ENCODE measurements at places on chromosomes 12 and 14.

DNA sequence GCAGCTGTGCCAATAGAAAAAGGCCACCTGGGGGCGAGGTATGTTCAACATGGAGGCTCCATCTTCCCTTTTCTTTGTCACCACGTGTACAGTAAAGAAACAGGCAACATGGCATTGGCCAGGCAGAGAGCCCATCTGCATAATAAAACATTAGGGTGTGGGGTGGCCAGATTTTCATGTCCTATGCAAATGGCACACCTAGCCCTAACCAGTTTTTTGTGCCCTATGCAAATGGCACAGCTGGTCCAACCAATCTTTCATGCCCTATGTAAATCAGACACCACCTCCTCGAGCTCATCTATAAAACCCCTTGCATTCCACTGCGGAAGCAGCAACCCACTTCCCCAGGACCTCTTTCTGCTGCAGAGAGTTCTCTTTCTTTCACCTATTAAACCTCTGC lies 149.1 kb upstream of the RGS6 start:
- DNase-seq, result no peak

- DNase-seq, result peak; percentile 64
Measured at GRCh38 chr12:51922762-51923505, 15.6 kb downstream of the ACVRL1 start.

- no peak for DNase-seq
Measured at GRCh38 chr14:101197595-101198397, 294.3 kb upstream of the RTL1 start.

DNA sequence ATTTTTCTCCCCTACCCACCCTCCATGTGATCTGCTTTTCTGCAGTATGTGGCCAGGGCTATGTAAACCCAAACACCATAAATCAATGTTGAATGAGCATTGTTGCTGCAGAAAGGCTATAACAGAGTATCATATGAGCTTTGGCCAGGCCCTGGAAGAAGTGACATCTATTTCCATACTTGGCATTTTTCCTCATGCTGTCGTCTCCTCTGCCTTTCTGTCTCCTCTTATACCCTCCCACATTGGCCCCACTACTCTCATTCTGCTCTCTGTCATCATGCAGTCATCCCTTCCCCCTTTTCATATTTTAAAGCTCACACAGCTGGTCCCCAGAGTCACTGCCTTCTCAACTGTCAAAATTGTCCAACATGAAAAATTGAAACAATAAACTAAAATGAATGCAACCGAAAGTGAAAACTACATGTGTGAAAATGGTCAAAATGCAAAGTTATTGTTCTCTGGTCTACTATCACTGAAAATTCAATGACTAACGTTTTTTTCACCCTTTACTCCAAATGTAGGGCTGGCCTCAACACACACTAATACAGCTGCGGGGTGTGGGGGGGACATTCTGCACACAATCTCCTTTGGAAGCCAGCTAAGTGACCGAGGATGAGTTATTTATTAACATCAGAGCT lies 290.7 kb upstream of the TMPO start:
- DNase-seq, result no peak

DNA sequence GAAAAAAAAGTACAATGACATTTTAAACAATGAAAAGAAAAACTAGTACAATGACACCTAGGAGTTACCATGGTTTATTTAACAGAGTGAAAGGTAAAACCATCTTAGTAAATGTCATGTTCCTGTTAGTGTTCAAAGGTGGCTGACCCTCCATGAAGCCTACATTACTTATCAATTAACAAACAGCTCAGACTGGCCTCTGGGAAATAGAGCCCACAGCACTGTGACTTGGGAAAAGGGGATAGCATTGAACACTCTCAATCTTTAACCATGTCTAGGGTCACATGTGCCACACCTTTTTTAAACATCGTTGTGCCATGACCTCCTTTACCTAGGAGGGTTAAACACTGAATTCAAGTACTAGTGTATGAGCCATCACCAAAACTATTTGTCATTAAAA lies 106.3 kb upstream of the SOX5 start:
- no peak for DNase-seq

- DNase-seq, result no peak
Measured at GRCh38 chr12:22712083-22712482, 87.1 kb downstream of the ETNK1 start.

- peak; percentile 22 for DNase-seq
Measured at GRCh38 chr12:49288412-49288853, 6.5 kb upstream of the PRPH start.

GRCh38 chr12:112107306-112108201 lies 1.0 kb downstream of the NAA25 start:
- DNase-seq, result no peak

GRCh38 chr12:42807766-42808165 lies 218.2 kb upstream of the PRICKLE1 start:
- no peak for DNase-seq

DNA sequence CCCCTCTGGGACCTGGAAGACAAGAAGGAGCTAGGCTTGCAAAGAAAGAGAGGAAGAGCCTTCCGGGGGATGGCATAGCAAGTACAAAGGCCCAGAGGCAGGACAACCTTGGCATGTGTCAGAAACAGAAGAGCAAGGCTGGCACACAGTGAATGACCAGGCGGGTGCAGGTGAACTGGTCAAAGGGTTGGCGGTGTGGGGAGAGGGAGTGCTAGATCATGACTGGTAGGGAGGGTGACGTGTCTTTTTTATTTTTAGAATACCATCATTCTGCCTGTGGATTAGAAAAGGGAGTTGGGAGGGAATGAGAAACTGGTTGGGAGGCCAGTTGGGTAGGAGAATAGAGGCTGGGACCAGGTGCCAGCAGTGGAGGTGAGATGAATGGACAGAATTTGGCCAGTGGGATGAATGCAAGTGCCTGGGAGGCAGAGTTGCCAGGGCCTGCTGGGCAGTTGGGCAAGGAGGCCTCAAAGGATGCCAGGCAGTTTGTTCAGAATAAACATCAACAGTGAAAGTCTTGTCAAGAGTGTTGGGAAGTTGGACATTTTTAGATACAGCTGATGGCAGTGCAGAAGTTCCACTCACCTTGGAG lies 168.3 kb downstream of the CACNA1C start:
- no peak for DNase-seq
